ENCODE measurements at places on chromosomes 13 and 19.

DNA sequence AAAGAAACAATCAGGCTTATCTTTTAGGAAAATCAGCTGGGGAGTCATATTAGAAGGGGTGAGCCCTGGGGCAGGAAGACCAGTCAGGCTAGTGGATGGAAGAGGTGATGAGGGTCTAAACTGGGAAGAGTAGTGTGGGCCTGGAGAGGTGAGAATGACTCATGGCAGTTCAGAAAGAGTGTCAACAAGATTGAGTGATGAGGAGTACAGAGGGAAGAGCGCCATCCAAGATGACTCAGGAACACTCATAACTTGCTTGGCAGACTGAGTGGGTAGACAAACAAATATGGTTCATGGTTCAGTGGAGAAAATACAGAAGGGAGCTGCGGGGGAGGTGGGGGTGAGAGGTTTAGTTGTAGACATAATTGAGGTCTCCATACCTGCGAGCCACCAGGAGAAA, 17.3 kb upstream of the CLDN10 start:
- DNase-seq, result no peak

- DNase-seq, result no peak
These were observed 58.1 kb upstream of the SIAH3 start for GRCh38 chr13:45909673-45910072.

- DNase-seq, result no peak
These were observed 1.9 kb downstream of the PLIN4 start for GRCh38 chr19:4516199-4516938.

GRCh38 chr13:59016250-59016649, 1147.5 kb downstream of the DIAPH3 start:
- DNase-seq, result no peak

GRCh38 chr13:49329831-49330545, 82.3 kb downstream of the CDADC1 start:
- DNase-seq, result no peak

- no peak for DNase-seq
These were observed 77.4 kb upstream of the GPR12 start for GRCh38 chr13:26837997-26838396.

Measured in activated CD4-positive, alpha-beta T cell treated with anti-CD3 and anti-CD28 coated beads, Interleukin-2, amount 50 U/mL, for 24 hours (primary cell).